ENCODE measurements at places on chromosomes 11 and 22.

DNA sequence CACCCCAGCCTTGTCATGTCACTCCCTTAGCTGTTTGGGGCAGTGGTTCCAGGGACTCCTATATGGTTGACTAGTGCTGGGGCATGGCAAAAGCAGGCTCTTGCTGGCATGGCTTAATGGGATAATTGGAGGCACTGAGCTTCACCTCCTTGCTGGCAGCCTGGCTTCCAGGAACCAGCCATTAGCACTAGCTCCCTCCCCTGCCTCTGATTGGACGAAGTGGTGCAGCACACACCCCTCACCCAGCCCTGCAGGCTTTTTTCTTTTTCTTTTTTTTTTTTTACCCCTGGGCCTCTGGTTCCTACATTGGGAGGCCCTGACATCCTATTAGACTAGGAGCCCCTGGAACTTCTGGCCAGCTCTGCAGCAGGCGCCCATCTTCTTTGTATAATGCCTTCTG is 18.6 kb downstream of the PHLDB1 start:
- DNase-seq: no peak
- no peak overlapping the region for H3K27ac ChIP-seq
- no peaks in the 10 kb centered on the region for H3K36me3 ChIP-seq

GRCh38 chr11:120306519-120307242 is 18.4 kb upstream of the TLCD5 start:
- no peaks in the 10 kb centered on the region for H3K27me3 ChIP-seq

GRCh38 chr11:59667812-59668187 is 1.0 kb downstream of the PATL1 start:
- H3K27ac ChIP-seq: peak overlapping the region; percentile 51
- H3K36me3 ChIP-seq: no peaks in the 10 kb centered on the region
- H3K4me3 ChIP-seq: no peak overlapping the region
- H3K4me1 ChIP-seq: peaks cover 12% of the 10 kb centered on the region
- DNase-seq: no peak

GRCh38 chr22:28373831-28374230 is 305.8 kb downstream of the TTC28 start:
- H3K27ac ChIP-seq: no peak overlapping the region
- DNase-seq: no peak
- H3K36me3 ChIP-seq: no peaks in the 10 kb centered on the region
- H3K27me3 ChIP-seq: no peaks in the 10 kb centered on the region
- no peaks in the 10 kb centered on the region for H3K4me1 ChIP-seq
- H3K4me3 ChIP-seq: no peak overlapping the region

DNA sequence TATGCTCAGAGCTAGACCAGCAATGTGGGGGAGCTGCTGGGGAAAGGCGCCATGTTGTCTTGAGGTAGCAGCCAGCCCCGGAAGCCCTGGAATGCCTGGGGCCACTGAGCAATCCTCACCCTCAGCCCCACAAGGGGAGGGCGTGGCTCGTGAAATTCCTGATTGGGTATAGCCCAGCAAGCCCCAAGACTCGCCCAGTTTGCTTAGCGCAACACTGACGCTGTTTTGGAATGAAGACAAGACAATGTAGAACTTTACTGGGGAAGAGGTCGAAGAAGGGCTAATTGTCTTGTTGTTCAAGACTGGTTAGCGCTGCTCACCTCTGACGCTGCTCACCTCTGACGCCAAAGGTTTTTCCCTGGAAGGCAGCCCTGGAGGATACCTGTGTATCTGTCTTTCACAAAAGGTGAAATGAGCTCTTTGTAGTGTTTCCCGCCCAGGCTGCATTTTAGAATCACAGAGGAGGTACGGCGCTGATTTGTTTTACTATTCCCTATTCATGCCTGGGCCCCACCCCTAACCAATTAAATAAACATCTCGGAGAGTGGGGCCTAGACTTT is 47.6 kb downstream of the ST3GAL4 start:
- H3K4me1 ChIP-seq: no peaks in the 10 kb centered on the region
- DNase-seq: no peak
- no peaks in the 10 kb centered on the region for H3K27me3 ChIP-seq
- H3K27ac ChIP-seq: no peak overlapping the region

DNA sequence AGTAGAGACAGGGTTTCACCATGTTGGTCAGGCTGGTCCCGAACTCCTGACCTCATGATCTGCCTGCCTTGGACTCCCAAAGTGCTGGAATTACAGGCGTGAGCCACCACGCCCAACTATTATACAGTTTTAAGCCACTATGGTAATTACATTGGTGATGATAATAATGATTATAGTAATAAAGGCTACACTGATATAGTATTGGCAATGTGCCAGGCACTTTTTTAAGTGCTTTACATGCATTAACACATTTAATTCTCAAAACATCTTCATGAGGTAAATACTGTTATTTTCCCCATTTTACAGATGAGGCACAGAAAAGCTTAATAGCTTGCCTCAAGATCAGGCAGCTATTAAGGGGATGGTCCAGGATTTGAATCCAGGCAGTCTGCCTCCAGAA is 222.5 kb downstream of the SOX6 start:
- no peak for DNase-seq
- H3K36me3 ChIP-seq: no peaks in the 10 kb centered on the region
- H3K4me3 ChIP-seq: no peak overlapping the region

GRCh38 chr11:86047275-86047991 is 21.5 kb downstream of the PICALM start:
- DNase-seq: no peak
- no peak overlapping the region for H3K27ac ChIP-seq
- H3K36me3 ChIP-seq: no peaks in the 10 kb centered on the region
- H3K4me1 ChIP-seq: peaks cover 15% of the 10 kb centered on the region
- H3K27me3 ChIP-seq: no peaks in the 10 kb centered on the region

GRCh38 chr22:39995393-39996252 is 869 bp downstream of the FAM83F start:
- H3K27me3 ChIP-seq: peaks cover 2% of the 10 kb centered on the region
- H3K4me1 ChIP-seq: peaks cover 63% of the 10 kb centered on the region
- peaks cover 20% of the 10 kb centered on the region for H3K36me3 ChIP-seq

DNA sequence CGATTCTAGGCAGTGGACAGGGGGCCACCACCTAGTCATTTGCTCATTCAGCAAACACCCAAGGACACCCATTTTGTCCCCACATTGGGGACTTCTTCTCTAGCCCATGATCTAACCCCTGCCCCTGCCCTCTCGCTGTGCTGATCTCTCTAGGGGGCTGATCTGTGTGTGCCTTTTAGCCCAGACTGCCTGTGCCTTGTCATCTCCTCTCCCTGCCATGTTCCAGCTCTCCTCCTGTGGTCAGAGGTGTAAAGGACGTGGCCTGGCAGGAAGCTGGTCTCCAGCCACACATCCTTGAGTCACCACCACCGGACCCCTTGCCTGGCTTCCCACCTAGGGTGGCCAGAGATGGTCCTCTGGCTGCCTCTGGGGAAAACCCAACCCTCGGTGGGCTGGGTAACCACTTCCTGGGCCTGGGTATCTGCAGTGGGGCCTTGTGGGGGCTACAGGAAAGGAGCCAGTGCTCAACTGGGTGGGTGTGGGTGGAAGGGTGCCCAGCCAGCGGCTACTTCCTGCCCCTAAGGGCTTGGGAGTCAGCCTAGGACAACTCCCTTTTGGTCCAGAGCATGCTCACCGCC is 1.3 kb downstream of the CTSW start:
- peaks cover 2% of the 10 kb centered on the region for H3K4me1 ChIP-seq
- H3K4me3 ChIP-seq: no peak overlapping the region
- DNase-seq: no peak
- peaks cover 58% of the 10 kb centered on the region for H3K36me3 ChIP-seq

DNA sequence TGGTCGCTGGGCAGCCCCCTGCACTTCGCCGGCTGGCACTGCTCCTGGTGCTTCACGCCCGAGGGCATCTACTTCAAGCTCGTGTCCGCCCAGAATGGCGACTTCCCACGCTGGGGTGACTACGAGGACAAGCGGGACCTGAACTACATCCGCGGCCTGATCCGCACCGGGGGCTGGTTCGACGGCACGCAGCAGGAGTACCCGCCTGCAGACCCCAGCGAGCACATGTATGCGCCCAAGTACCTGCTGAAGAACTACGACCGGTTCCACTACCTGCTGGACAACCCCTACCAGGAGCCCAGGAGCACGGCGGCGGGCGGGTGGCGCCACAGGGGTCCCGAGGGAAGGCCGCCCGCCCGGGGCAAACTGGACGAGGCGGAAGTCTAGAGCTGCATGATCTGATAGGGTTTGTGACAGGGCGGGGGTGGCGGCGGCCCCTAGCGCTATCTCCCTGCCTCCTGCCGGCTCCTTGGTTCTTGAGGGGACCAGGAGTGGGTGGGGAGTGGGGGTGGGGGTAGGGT is 13.5 kb upstream of the MIEF1 start:
- no peak overlapping the region for H3K4me3 ChIP-seq
- DNase-seq: no peak
- no peak overlapping the region for H3K27ac ChIP-seq

DNA sequence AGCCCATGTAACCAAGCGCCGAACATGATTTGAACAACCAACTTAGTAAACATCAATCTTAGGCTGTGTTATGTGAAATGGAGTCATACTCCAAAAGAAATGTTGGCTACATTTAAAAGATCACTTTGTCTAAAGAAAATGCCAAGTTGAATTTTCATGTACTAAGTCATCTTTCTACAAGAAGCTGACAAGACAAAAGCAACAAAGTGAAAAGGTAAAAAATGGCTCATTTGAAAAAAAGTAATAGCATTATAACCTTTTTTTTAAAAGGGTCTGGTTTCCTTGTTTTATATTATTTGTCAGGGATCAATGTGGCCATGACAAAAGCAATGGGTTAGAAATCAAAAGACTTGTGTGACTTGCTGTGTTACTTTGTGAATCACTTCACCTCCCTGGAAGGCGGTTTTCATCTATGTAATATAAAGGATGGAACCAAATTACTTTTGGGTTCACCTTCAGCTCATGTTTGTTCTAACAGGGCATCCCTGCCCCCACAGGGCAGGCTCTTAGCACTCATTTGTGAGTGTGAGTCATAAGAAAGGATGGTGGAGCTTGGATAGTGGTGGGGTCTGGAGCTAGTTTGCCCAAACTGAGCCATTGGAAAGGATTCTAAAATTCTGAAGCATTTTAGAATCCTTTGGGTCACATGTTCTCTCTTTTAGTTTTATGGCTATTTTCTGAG is 131.9 kb upstream of the MTMR2 start:
- no peak for DNase-seq
- H3K4me3 ChIP-seq: no peak overlapping the region
- H3K27ac ChIP-seq: no peak overlapping the region

- no peaks in the 10 kb centered on the region for H3K36me3 ChIP-seq
- no peak overlapping the region for H3K27ac ChIP-seq
- H3K27me3 ChIP-seq: no peaks in the 10 kb centered on the region
- no peaks in the 10 kb centered on the region for H3K4me1 ChIP-seq
- DNase-seq: no peak
Observed at GRCh38 chr22:20639750-20640149, 132.3 kb downstream of the MED15 start.

- H3K4me1 ChIP-seq: peaks cover 38% of the 10 kb centered on the region
- no peak overlapping the region for H3K4me3 ChIP-seq
- H3K27me3 ChIP-seq: peaks cover 40% of the 10 kb centered on the region
- H3K36me3 ChIP-seq: no peaks in the 10 kb centered on the region
- peak; percentile 23 for DNase-seq
Observed at GRCh38 chr22:38465673-38466490, 2.0 kb upstream of the KDELR3 start.

DNA sequence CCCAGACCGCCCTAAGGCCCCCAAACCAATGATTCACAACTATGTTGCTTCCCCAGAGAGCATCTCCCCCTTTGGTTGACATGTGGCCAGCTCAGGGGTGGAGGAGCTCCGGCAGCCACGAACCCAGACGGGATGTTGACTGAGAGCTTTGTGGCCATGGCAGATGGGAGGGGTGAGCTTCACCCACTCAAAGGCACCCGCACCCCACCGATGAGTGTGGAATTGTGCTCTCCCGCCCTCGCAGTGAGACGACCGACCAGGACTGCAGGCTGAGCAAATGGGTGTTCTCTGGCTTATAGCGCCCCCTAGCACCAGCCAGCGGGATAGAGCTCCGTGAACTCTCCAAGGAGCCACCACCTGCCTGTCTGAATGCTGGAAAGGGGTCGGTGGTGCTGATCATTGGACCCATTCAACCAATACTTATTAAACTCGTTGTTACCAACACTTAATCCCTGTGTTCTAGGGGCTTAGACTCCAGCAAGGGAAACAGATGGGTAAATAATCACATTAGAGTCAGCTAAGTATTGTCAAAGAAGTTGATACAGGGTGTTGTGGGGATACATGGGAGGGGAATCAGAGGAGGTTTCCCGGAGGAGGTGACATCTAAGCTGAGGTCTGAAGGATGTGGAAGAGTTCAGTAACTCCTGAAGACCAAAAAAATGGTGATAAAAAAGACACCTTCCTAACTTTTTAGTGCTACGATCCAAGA is 4.5 kb upstream of the TIMP3 start:
- no peak overlapping the region for H3K4me3 ChIP-seq
- H3K36me3 ChIP-seq: no peaks in the 10 kb centered on the region
- DNase-seq: peak; percentile 55

DNA sequence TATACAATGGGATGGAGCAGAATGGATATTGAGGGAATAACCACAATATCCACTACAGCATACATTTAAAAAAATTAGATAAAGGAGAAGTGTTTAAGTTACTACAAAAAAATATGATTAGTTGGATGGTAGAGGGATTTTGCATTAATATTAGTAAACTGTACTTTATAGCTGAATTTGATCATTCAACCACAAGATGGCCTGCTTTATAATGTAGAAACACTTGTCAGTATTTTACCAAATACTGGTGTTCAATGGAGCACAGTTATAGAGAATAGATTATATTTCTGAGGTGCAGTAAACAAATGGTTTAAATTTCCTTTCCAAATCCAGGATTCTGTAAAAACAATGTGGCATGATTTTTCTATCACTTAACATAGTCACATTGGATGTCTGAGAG is 818.8 kb upstream of the CHORDC1 start:
- H3K4me1 ChIP-seq: no peaks in the 10 kb centered on the region
- no peaks in the 10 kb centered on the region for H3K36me3 ChIP-seq
- DNase-seq: no peak
- no peaks in the 10 kb centered on the region for H3K27me3 ChIP-seq
- H3K27ac ChIP-seq: no peak overlapping the region

GRCh38 chr11:61868571-61869428 is 22.5 kb downstream of the FADS3 start:
- DNase-seq: no peak
- H3K27me3 ChIP-seq: peaks cover 15% of the 10 kb centered on the region
- H3K4me3 ChIP-seq: no peak overlapping the region
- no peak overlapping the region for H3K27ac ChIP-seq
- no peaks in the 10 kb centered on the region for H3K36me3 ChIP-seq
- H3K4me1 ChIP-seq: no peaks in the 10 kb centered on the region

- no peaks in the 10 kb centered on the region for H3K36me3 ChIP-seq
- peak overlapping the region; percentile 5 for H3K27ac ChIP-seq
- H3K4me3 ChIP-seq: no peak overlapping the region
- no peak for DNase-seq
- H3K27me3 ChIP-seq: no peaks in the 10 kb centered on the region
Observed at GRCh38 chr11:132471466-132471865, 1060.8 kb downstream of the OPCML start.

GRCh38 chr22:31130873-31131272 is 8.1 kb downstream of the INPP5J start:
- H3K36me3 ChIP-seq: peaks cover 2% of the 10 kb centered on the region
- no peaks in the 10 kb centered on the region for H3K4me1 ChIP-seq
- H3K27ac ChIP-seq: no peak overlapping the region
- no peak overlapping the region for H3K4me3 ChIP-seq
- DNase-seq: no peak

- peaks cover 3% of the 10 kb centered on the region for H3K36me3 ChIP-seq
- no peak for DNase-seq
- no peaks in the 10 kb centered on the region for H3K27me3 ChIP-seq
- peaks cover 8% of the 10 kb centered on the region for H3K4me1 ChIP-seq
- H3K27ac ChIP-seq: no peak overlapping the region
Observed at GRCh38 chr22:42077486-42078125, 1.9 kb upstream of the SMDT1 start.

- H3K4me1 ChIP-seq: peaks cover 3% of the 10 kb centered on the region
- H3K27me3 ChIP-seq: no peaks in the 10 kb centered on the region
- no peak overlapping the region for H3K27ac ChIP-seq
- no peak for DNase-seq
- H3K36me3 ChIP-seq: no peaks in the 10 kb centered on the region
Observed at GRCh38 chr11:57217053-57217452, 20.0 kb downstream of the APLNR start.

All from small intestine (tissue), 16 donors.